CD4-positive, alpha-beta T cell treated with Interleukin-15 for 1 hour (primary cell): ENCODE measurements at places on chromosomes 5 and 9.

- no peak for DNase-seq
Observed at GRCh38 chr9:11500780-11501179, 888.0 kb upstream of the PTPRD start.

GRCh38 chr9:32854271-32854670 is 70.9 kb downstream of the TMEM215 start:
- no peak for DNase-seq

GRCh38 chr9:134935701-134936345 is 18.1 kb upstream of the FCN1 start:
- DNase-seq = no peak

GRCh38 chr5:135131801-135132680 is 98.0 kb upstream of the PITX1 start:
- no peak for DNase-seq

- DNase-seq = no peak
Observed at GRCh38 chr5:63854076-63854475, 108.2 kb downstream of the HTR1A start.

- DNase-seq = no peak
Observed at GRCh38 chr5:89313044-89313443, 430.1 kb upstream of the MEF2C start.

- DNase-seq = no peak
Observed at GRCh38 chr9:126859111-126859510, 1.3 kb upstream of the ZBTB34 start.

GRCh38 chr5:120241400-120241799 is 222.7 kb upstream of the PRR16 start:
- no peak for DNase-seq

DNA sequence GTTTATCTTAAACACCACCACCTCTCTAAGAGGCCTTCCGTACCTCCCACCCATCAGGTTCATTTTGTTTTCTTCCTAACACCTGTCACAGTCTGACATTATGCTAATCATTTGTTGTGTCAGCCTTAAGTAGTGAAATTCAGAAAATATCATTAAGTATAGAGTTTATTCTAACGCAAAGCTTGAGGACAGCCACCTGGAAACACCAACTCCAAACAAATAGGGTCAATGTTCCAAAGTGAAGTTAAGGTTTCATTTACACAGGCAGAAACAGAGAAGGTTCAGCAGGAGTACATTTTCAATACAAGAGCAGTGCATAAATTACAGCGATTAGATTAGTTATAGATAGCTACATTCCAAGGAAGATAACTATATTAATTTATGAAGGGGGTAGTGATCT is 1.3 kb upstream of the SMC5 start:
- DNase-seq = no peak

DNA sequence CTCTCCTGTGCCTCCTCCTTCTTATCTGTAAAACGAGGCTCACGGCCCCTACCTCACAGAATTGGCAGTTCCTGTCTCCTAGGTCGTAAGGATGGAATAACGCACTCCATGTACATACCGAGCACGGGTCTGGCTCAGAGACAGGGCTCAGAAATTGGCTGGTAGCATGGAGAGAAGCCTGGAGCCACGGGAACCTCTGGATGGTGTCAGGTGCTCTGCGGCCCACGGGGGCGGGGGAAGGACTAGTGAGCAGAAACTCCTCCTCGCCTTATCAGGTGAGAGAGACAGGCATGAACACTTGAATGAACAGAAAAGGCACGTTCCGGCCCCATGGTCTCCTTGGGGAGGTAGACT is 15.4 kb upstream of the C5orf47 start:
- DNase-seq = no peak

DNA sequence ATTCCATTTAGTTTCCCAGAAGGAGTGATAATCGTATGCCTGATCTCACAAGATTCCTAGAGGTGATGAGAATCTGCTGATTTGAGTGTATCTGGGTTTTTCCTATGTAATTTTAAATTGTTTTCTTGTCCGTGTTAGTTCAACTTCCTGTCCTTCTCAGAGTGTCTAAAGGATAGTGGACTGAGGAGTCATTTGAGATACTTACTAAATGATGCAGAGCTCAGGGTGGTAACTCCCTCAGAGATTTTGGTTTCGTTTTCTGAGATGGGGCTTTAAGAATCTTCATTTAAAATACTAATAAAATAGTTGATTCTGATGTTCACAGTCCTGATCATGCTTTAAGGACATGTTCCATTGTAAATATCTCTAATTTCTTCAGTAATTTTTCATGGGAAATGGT is 30.3 kb downstream of the MELK start:
- no peak for DNase-seq

DNA sequence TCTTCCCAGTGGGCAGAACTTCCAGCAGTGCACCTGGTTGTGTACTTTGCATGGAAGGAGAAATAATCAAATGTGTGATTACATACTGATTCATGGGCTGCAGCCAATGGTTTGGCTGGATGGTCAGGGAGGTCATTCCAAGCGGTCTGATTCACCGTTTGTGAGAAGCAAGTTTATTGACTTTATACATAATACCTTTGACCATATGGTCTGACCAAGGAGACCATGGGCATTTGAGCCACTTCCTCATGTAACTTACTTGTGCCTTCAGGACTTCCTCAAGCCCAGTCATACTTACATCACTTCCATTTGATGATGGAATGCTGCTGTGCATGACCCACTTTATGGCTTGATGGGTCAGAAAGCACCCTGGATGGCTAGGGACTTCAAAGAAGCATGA is 41.1 kb downstream of the DAP start:
- DNase-seq = no peak

DNA sequence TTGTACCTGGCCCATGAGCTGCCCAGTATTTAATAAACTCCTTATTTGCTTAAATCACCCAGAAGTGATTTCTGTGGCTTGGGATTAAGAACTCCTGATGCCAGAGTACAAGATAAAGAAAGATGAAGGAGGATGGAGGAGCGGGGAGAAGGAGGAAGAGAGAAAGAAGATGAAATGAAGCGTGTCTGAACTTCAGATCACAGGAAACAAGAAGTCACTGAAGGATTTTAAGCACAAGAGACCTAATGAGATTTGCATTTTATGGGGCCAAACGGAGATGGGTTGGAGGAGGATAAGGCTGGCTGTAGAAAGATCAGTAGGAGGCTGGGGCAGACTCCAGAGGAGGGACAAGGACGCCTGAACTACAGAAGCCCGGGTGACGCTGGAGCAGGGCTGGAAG is 3.1 kb downstream of the EIF4E1B start:
- no peak for DNase-seq

GRCh38 chr9:116417464-116417863 is 263.9 kb downstream of the PAPPA start:
- DNase-seq = no peak

DNA sequence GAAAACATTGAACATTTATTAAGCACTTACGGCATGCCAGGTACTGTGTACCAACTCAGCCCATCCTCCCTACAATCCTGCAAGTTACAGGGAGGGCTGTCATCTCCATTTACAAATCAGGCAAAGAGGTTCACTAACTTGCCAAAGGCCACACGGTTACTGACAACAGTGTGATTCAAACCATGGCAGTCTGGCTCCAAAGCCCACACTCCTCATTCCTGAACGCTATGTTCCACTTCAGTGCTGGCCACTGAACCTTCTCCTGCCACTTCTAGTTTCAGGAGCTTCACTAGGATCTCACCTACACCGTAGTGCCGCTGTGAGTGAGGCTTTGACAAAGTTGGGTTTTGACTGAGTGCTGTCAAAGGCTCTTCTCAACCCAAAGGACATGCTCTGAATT is 7.2 kb upstream of the LIFR start:
- no peak for DNase-seq

DNA sequence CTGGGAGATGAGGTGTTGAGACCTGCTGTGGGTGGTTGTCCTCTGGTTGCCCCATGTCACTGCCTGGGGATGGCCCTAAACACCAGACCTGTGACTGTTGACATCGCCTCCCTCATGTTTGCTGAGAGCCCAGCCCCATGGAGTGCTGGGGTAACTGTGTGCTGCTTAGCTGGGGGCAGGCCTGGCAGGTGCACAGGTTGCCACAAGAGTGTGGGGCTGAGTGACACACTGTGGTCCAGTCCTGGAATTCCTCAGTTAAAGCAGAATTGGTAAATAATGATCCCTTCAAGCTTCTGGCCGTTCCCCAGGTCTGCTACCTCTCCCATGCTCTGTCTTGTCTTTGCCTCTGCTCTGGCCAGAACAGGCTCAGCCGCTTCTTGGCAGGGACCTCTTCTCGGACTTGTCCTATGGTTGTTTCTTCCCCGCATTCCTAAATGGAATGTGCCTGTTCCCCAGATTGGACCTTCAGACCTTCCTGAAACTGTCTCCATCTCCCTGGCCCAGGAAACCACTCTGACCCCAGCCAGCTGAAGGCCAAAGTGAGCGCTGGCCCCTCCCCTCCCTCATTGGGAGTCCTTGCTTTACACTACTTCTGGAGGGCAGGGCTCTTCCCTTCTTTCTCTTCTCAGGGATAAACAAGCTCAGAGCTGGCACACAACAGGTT is 61.2 kb upstream of the PITX1 start:
- DNase-seq = no peak

DNA sequence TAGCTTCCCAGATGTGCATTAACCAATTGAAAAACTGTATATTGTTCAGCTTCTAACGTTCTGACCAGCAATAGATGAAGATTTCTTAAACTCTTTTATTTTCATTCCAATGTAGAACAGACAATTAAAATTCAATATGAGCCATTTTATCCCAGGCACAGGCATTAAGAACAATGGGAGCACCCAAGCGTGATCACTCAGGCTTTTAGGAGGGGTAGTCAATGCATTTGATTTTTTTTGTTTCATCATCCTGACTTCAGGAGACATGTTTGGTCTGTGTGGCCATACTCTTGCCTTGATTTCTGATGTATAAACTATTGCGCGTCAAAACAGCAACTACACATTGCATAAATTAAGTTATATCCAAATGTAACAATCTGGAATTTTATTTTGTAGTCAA is 653.0 kb upstream of the RORB start:
- DNase-seq = no peak

GRCh38 chr5:29614206-29614605 is 1579.3 kb upstream of the CDH6 start:
- DNase-seq = no peak

GRCh38 chr5:58378613-58379390 is 81.1 kb downstream of the PLK2 start:
- no peak for DNase-seq

- no peak for DNase-seq
Observed at GRCh38 chr5:146069780-146070099, 35.6 kb downstream of the PLAC8L1 start.

- no peak for DNase-seq
Observed at GRCh38 chr5:95086927-95087815, 197.7 kb downstream of the MCTP1 start.

- no peak for DNase-seq
Observed at GRCh38 chr5:42555797-42556196, 132.6 kb downstream of the GHR start.
